ENCODE measurements at places on chromosomes 2 and 18.

DNA sequence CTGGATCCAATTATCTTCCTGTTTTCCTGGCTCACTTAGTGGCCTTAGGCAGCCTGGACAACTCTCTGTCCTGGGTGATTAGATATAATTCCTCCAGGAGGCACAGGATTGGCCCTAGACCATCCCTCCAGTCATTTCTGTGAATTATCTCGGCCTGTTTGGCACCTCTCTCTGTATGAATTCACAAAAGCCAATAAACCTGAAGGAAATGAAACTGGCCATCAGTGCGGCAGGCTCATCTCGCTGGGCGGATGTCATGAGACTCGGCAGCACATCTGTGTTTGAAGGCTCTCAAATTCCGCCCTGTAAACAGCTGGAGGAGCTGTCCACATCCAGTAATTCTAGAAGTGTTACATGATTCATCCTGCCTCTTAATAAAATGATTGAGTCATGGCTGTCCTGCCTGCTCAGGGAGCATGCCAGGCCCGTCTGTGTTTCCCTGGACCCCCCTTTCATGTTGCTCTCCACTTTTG, 38.6 kb downstream of the ACOXL start:
- DNase-seq: no peak

- no peak for DNase-seq
Measured at GRCh38 chr2:237501892-237502513, 15.0 kb downstream of the MLPH start.

DNA sequence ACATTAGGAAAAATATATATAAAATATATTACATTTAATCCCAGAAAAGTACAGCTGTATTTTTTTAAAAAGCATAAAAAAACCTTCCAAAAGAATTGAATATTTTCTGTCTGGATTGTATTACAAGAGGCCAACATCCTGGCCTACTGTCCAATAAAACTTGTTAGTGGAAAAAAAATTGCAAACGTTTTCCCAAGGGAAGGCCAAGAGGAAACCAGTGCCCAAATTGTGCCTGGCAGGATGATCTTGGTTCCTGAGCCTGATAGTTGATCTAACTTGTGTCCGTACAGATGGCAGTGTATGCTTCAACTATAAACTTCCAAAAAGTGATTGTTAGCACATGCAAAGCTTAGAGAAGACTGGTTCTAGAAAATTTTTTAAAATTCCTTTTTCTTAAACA, 90.6 kb upstream of the LPIN2 start:
- DNase-seq: no peak

- DNase-seq: no peak
Measured at GRCh38 chr2:131040661-131041401, 52.4 kb downstream of the FAM168B start.

Measured in CD4-positive, CD25-positive, alpha-beta regulatory T cell (primary cell).